ENCODE measurements at places on chromosomes 1 and 21.

GRCh38 chr1:244732851-244733450 lies 80.0 kb downstream of the DESI2 start:
- no peak for DNase-seq

GRCh38 chr1:37865348-37866120 lies 6.1 kb upstream of the MTF1 start:
- no peak for DNase-seq

DNA sequence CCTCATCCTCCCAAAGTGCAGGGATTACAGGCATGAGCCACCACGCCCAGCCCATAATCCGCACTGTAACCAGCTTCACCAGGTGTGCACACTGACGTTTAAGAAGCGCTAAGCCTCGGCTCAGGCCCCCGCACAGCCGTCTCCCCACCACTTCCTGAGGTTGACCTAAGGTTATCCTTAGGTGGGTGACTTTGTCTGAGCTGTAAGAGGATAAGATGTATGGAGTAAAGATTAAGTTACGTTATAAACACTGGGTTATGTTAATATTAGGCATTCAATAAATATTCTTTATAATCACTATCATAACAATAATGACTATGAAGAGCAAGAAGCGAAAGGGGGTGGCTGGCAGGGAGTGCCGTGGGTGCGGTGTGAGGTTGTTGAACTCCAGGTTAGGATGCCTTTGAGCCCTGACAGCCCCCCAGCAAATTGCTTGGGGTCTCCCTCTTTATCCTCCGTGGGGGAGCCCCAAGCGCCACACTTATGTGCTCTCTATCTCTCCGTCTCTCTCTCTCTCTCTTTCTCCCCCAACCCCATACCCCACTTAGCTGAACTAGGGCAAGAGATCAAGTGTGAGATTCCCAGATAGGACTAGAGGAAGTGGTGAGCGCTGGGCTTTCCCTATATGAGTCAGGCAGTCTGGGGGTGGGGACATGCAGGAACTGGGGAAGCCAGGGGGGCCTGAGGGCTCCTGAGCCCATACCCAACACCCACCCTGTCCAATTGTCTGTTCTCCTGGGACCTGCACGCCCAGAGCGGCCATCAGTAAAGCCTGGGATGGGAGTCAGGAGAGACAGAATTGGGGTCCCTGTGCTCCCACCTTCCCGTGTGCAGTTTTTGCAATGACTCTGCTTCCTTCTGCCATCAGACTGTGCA lies 7.6 kb downstream of the EFHD2 start:
- DNase-seq: peak; percentile 67

DNA sequence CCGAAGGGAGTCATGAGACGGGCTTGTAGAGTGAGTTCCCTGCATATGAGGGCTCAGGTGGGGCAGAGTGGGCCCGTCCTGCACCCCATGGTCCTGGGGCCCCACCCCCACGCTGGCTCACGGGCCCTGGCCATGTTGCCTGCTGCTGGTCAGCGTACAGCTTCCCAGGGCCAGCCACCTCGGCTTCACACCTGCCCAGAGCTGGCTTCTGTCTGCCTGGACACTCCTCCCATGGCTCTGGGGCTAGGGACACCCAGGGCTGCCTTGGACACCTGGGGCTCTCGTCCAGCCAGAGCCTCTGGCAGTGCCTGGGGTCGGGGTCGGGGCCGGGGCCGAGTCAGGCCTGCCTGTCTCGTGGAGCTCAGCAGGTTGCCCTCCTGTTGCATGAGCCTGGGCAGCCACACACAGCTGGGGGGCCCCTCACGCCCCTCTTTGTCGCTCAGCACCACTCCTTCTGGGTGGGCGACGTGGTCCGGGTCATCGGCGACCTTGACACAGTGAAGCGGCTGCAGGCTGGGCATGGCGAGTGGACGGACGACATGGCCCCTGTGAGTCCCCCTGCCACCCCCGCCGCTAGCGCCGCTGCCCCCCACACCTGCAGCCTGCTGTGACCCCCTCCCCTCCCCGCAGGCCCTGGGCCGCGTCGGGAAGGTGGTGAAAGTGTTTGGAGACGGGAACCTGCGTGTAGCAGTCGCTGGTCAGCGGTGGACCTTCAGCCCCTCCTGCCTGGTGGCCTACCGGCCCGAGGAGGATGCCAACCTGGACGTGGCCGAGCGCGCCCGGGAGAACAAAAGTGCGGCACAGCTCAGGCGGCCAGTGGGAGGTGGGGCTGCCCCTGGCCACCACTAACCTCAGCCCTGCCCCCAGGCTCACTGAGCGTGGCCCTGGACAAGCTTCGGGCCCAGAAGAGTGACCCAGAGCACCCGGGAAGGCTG lies 5.5 kb upstream of the MMP23B start:
- no peak for DNase-seq

- DNase-seq: no peak
These were observed 1.6 kb downstream of the NSUN4 start for GRCh38 chr1:46342084-46342656.

GRCh38 chr1:157319567-157319966 lies 181.4 kb upstream of the ETV3 start:
- no peak for DNase-seq

- DNase-seq: no peak
These were observed 1.6 kb downstream of the THEM5 start for GRCh38 chr1:151851886-151852285.

GRCh38 chr1:221564891-221565290 lies 177.0 kb downstream of the DUSP10 start:
- no peak for DNase-seq

GRCh38 chr1:31248276-31248675 lies 8.6 kb upstream of the NKAIN1 start:
- DNase-seq: no peak

- no peak for DNase-seq
These were observed 1.7 kb upstream of the TNFRSF9 start for GRCh38 chr1:7942214-7942921.

GRCh38 chr1:180310095-180310494 lies 80.0 kb downstream of the LHX4 start:
- DNase-seq: no peak

DNA sequence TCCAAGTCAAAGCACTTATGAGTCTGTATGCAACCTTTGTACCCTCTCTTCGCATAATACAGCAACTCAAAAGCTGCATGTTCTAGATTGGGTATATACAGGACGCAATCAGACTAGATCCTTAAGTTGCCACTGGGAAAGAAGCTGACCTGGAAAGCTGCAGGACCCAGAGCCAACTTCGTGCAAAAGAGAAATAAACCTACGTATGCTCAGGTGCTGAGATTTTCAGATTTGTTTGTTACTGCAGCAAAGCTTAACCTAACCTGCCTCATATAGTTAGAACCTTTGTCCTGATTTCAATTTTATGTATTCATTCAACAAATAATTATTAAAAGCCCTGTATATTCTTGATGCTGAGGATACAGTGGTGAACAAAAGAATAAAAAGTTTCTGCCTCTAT lies 139.7 kb downstream of the SLC30A10 start:
- no peak for DNase-seq

DNA sequence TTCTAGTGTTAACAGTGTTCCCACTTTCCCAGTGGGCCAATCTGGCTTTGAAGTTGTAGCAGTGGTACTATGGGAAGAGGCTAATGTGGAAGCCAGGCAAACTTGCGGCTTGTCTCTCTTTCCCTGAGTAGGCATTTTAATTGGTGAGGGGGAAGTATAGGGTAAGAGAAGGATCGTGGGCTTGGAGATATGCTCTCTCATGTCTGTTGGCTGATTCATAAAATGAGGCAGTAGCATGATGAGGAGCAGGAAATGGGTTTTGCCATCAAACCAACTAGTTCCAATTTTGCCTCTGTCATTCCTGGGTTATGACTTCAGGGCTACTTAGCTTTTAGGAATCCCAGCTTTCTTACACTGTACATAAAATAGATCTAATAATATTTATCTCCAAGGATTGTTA lies 12.1 kb downstream of the C8A start:
- DNase-seq: no peak

DNA sequence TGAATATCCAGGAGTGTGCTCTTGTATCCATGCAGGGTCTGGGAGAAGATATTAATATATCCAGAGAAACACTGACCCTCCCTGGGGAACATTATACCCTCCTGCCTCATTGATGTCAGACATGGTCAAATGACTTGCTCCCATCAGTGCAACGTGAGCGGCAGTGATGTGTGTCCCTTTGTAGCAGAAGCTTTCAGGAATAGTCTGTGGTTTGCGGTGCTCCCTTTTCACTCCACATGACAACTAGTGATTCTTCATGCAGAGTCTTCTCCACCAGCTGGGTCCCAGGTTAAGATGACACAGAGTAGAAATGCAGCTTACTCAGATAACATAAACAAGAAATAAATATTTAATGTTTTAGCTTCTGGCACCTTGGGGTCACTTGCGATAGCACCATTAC lies 31.9 kb upstream of the LYPD8 start:
- DNase-seq: no peak

DNA sequence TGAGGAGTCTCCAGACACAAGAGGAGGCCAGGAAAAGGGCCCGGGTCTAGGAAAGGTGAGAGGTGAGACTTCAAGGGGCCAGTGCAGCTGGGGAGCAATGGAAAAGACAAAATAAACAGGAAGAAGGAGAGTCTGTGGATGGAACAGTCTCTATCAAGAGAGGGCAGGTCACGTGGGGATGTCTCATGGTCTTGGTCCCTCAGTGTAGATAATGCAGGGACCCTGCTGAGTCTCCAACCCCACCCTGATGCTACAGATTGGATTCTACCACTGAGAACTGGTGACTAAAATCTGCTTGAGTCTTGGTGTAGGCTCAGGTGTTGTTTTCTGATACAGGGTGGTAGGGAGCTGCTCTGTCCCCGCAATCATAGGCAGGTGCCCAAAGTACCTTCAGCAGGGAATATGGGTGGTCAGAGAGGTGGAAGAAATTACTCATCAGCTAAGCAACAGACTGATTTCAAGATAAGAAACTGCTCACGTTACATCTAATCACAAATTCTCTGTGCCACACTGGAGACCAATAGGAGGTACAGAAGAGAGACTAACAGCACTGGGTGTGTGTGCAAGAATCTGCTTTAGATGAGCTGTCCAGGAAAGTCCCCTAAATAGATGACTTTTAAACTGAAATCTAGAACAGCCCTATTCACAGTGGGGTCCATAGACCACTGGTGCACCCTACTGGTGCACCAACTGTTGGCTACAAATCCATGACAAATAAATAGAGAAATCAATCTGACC lies 101.5 kb upstream of the TLR5 start:
- no peak for DNase-seq
